ENCODE measurements at places on chromosomes 13 and 19.

DNA sequence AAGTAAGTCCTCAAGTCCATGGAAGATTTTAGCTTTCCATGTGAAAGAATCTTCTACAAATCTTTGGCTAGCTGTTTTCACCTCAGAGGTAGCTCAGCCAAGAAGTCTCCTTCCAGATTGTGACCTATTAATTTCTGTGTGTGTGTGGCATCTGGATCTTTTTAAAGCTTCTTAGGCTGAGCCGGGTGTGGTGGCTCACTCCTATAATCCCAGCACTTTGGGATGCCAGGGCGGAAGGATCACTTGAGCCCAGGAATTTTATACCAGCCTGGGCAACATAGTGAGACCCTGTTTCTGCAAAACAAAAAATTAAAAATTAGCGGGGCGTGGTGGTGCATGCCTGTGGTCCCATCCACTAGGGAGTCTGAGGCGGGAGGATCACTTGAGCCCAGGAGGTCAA is 13.4 kb upstream of the SLC44A2 start:
- DNase-seq = no peak

GRCh38 chr19:18756896-18757295 is 34.2 kb downstream of the COMP start:
- peak; percentile 94 for DNase-seq

GRCh38 chr13:44317752-44318151 is 55.9 kb upstream of the SERP2 start:
- DNase-seq = no peak

DNA sequence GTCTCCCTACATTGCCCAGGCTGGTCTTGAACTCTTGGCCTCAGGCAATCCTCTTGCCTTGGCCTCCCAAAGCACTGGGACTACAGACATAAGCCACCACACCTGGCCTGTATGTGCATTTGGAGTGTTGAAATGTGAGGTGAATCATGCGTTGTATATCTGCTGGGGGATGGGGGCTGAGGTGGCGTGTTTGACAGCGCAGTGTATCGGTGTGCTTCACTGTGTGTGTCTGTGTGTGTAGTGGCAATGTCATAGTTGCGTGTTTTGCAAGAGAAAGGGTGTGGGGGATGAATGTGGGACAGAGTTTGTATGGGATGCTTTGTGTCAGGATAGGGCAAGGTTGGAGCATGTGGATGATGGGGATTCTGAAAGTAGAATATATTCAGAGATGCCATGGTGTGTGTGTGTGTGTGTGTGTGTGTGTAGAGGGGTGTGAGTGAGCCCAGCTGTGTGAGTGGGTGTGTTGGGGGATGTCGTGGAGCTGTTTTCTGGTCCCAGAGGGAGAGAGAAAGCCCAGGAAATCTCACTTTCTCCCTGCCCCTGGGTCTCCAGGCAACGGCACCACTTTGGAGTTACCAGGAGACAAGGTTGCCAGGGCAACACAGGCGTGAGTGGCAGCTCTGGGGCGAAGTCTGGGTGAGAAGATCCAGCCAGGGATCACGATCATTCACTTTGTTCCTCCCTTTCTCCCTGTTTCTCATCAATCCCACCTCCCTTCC is 1.1 kb upstream of the SWSAP1 start:
- DNase-seq = peak; percentile 94

DNA sequence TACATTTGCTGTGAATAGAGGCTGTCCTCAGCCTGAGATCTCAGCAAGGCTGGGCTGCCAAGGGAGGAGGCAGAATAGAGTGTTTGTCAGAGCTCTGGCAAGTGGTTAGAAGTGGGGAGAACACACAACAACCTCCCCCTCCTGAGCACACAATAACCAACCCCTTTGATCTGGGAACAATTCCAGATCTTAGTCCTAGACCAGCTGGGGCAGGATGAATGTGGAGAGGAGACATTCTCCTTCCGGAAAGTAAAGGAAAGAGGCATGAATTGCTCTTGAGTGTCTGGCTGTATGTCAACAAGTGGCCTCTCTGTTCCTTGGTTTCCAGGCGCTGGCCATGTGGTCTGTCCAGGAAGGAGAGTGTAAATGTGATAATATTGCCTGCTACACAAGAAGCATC is 114.9 kb upstream of the TMTC4 start:
- DNase-seq = no peak

- DNase-seq = no peak
Measured at GRCh38 chr13:49210669-49211068, 9.5 kb upstream of the MLNR start.

GRCh38 chr13:44220948-44221347 is 152.7 kb upstream of the SERP2 start:
- no peak for DNase-seq

DNA sequence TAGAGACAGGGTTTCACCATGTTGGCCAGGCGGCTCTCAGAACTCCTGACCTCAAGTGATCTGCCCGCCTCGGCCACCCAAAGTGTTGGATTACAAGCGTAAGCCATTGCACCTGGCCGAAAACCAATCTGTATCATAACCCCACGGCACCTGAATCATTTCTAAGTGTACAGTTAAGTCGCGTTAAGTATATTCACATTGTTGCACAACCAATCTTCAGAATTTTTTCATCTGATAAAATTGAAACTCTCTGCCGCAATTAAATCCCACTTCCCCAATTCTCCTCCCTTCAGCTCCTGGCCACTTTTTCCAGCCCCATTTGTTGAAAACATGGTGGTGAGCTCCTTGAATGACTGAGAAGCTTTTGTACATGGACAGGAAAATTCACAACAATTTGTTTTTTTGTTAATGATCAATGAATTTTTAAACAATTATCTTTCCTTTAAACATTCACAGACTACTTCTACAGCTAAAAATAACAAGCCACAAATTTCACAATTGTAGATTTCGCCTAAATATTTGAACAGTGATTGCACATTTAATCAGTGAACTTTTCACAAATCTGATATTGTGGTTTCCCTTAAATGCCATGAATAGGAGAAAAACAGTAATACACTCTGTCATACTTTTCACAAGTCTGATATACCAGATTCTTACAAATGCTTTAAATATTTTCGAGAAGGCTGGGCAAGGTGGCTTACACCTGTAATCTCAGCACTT is 13.8 kb downstream of the FGF21 start:
- DNase-seq = no peak

DNA sequence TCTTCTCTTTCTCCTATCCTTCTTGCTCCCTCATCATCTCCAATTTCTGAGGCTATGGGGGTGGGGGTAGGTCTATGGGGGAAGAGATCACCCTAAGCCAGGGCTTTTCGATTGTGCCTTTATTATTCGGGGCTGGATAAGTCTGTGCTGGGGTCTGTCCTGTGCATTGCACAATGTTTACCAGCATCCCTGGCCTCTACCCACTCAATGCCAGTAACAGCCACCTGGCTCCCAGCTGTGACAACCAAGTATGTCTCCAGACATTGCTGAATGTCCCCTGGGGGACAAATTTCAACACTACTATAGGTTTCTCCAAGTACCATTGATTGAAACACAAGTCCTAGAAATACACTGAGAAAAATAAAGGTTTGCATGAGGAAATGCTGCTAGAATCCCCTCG is 13.2 kb downstream of the CBY2 start:
- no peak for DNase-seq

DNA sequence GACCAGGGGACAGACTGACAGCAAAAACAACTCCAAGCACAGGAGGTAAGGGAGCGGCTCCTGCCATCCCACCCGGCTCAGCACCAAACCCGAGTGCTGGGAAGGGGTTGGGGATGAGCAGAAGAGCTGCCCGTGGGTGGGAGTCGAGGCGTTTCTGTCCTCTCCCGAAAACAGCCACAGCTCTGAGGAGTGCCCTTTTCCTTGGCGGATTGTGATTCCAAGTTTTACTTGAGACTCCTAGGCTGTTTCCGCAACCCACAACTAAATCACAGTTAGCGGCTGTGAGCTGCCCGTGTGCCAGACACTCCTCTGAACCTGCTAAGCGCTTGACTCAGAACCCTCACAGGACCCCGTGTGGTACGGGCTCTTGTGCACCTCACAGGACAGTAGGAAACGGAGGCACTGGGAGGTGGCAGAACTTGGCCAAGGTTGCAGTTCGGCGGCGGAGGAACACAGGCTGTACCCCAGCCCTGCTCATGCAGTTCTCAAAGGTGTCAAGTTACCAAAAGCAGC is 21.4 kb downstream of the CFAP97D2 start:
- no peak for DNase-seq

DNA sequence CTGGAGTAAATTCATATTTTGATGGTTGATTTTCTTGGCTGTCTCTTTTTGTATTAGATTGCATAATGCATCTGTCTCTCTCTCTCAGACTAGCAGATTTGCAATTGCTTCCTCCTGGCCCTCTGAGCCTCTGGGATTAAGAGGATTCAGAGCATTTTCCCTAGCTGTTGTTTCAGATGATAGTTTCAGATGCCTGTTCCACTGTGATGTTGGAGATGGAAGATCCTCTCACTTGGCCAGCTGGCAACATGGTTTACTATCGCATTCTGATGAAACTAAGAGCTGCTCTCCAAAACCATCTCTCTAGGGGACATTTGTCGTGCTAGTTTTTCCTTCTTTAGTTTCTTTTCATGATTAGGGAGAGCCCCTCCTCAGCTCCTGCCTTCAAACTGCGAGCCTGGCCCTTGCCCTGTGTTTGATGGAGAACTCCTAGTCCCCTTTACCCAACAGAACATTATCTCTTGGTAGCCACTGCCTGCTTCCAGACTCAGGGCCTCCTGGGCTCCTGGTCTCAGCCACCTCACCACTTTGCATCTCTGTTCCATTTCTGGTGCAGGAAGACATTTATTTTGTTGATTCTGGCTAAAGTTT is 244.6 kb downstream of the B3GLCT start:
- DNase-seq = no peak

DNA sequence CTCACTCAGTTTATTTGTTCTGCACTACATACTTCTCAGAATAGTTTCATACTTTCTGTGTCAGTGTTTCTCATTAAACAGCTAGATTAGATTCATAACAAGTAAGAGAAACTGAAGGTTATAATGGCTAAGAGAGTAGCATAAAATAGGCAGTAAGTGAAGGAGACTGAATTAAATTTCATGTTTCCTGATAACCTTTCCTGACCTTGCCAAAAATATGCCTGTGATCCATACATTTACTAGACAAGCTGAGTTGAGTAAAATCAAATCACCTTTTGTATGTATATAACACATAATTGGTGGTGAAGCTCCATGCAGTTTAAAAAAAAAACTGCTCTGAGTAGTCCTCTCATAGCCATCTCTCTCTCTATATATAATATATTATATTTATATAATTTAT is 545.3 kb upstream of the PCDH20 start:
- no peak for DNase-seq

- no peak for DNase-seq
Measured at GRCh38 chr19:28330831-28331230, 882.1 kb downstream of the UQCRFS1 start.

DNA sequence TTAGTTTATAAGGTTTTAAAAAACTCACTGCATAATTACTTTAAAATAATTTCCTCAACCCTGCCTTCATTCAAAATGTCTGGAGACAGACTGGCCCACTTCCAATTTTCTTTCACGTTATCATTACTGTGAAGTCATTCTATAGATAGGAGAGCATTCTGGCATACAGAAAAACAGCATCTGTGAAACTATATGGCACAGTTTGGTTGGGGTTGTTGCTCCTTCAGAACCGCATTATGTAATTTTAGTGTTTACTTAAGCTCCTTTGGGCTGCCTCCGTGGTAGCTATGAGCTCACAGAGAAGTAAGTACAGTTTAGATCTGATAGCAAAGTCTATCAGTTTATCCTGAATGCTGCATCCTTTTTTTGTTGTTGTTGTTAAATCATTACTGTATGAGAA is 104.3 kb downstream of the KCNRG start:
- DNase-seq = no peak

GRCh38 chr13:53020764-53021335 is 7.8 kb upstream of the OLFM4 start:
- no peak for DNase-seq

GRCh38 chr19:53388904-53389303 is 6.0 kb upstream of the ZNF765 start:
- DNase-seq = no peak

- DNase-seq = no peak
Measured at GRCh38 chr19:17341845-17342244, 4.5 kb downstream of the GTPBP3 start.

GRCh38 chr13:113077953-113078901 is 27.4 kb upstream of the F7 start:
- no peak for DNase-seq

DNA sequence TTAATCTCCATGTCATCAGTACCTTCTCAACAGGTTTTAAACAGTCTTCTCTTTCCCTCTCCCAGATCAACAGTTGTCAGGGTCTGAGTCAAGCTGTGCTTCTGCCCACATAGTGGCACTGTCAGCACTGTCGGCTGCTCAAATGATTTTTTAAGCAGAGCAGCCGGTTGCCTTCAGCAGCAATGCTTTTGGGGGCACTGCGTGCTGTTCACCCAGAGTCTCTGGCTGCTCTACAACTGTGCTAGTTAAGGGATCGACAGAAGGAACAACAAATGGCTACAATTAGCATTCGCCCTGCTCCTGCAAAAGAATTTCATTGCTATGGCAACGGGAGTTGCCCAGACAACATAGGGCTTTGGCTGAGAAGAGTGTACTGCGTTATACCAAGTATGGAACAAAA is 412.9 kb downstream of the DIAPH3 start:
- DNase-seq = peak; percentile 95

DNA sequence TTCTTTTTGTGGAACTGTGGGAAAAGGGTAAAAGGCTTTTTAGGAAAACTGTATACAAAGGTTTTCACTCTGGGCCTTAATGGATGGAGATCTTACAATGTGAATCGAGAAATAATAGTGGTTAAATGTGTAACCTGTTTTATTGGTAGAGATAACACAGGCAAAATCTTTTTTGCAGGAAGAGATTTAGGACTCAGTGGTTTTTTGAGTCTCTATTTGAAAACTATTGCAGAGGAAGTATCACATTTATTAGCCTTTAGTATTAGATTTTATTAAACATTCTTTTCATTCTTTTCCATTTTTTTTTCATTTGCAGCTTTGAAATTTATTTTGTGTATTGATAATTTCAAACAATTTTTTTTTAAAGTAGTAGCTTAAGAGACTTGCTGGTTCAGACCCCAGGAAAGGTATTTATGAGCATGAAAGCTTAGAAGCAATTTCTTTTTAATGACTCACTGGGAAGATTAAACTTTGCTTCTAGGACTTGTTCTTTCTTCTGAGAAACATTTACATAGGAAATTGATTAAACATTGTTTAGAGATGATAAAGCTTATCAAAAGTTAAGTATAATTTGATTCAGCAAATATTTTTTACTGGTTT is 10.5 kb downstream of the KLF5 start:
- DNase-seq = no peak

GRCh38 chr13:28268800-28269223 is 130.5 kb downstream of the PAN3 start:
- no peak for DNase-seq

- no peak for DNase-seq
Measured at GRCh38 chr13:75025956-75026355, 456.0 kb downstream of the TBC1D4 start.

GRCh38 chr19:42467183-42467760 is 24.5 kb upstream of the CXCL17 start:
- no peak for DNase-seq

DNA sequence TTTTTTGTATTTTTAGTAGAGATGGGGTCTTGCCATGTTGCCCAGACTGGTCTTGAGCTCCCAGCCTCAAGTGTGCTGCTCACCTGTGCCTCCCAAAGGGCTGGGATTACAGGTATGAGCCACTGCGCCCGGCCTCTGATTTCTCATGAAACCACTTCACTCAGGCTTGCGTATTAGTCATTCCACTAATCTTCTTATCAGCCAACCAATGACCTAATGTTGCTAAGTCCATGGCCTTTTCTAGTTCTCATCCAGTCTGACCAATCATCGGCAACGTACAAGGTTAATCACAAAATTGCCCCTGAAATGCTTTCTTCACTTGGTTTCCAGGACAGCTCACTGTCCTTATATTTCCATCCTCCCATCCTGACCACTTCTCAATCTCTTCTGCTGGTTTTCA is 605.3 kb upstream of the SLC10A2 start:
- DNase-seq = no peak
